ENCODE measurements at places on chromosomes 1 and 21.

GRCh38 chr1:64846573-64847430, 101.9 kb downstream of the RAVER2 start:
- DNase-seq = no peak

GRCh38 chr21:34342476-34342875, 21.3 kb upstream of the KCNE2 start:
- no peak for DNase-seq

GRCh38 chr1:35642471-35642955, 1.2 kb upstream of the PSMB2 start:
- DNase-seq = no peak

GRCh38 chr1:18232052-18232451, 124.5 kb downstream of the IGSF21 start:
- no peak for DNase-seq

DNA sequence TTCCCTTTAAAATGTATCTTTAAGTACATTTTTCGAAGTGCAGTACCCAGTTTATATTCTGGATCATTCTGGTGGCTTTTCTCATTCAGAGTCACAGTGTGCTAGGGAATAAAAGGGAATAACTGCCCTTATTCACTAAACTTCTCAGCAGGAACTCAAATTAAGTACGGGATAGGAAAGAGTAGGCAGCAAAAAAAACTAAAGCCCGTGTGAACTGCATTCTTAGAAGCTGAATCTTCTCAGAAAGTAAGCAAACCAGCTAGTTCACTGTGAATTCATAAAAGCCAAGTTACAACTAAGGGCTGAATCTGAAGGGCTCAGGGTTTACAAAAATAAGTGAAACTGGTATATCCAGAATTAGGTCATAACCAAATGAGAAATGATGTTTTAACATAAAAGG, 22.0 kb downstream of the PRPF38A start:
- no peak for DNase-seq

DNA sequence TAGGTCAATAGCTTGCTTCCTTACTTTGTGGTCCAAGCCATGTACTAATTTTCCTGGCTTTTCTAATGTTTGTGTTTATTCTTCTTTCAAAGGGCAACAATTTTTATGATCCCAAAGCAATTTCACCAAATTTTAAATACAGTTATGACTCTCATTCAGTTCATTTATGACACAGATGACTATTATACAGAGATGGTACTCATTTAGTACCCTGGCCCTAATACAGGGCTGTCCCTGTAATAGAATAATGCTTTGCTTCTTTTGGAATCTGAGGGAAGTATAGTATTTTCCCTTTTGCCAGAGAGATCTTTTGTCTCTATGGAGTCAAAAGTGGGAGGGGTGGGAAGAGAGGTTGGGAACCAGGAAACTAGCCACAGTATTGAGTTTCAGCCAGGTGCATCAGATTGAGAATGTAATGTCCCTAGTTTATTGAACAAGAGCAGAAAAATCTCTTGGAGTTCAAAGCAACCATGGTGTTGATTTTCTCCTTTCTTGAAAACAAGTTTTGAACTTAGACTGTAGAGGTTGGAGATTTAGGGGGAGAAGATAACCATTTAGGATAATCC, 20.4 kb downstream of the DENND2D start:
- DNase-seq = no peak
